ENCODE measurements at places on chromosomes 12 and 14. TPM values are rescaled to one million over a fixed set of nuclear protein-coding genes. Genes with fewer than 3 reads are reported as not detected.
A peak's percentile ranks its signal among the peaks of the same experiment; 100 is the strongest.

The PLEKHA5 gene
- 3.2 TPM for total RNA-seq

The CDCA3 gene
- total RNA-seq: 83.8 TPM

The KLRG1 gene
- total RNA-seq: 10.1 TPM

The OR6C2 gene
- total RNA-seq: not detected

The TMEM52B gene
- total RNA-seq: not detected

The TEAD4 gene
- total RNA-seq: 4.5 TPM

The VEZT gene
- 51.7 TPM for total RNA-seq

GRCh38 chr12:130240831-130241590, 78.7 kb downstream of the FZD10 start:
- H3K27ac ChIP-seq: no peak overlapping the region
- no peak for DNase-seq
- H3K27me3 ChIP-seq: peaks cover 5% of the 10 kb centered on the region
- H3K36me3 ChIP-seq: no peaks in the 10 kb centered on the region
- H3K4me3 ChIP-seq: no peak overlapping the region

GRCh38 chr12:109758426-109759420, 45.1 kb downstream of the FAM222A start:
- DNase-seq: no peak
- no peak overlapping the region for H3K4me3 ChIP-seq
- no peaks in the 10 kb centered on the region for H3K4me1 ChIP-seq
- H3K27me3 ChIP-seq: peaks cover 3% of the 10 kb centered on the region
- H3K27ac ChIP-seq: no peak overlapping the region

- peaks cover 3% of the 10 kb centered on the region for H3K4me1 ChIP-seq
- no peak overlapping the region for H3K4me3 ChIP-seq
- no peaks in the 10 kb centered on the region for H3K36me3 ChIP-seq
- DNase-seq: no peak
- H3K27me3 ChIP-seq: peaks cover 5% of the 10 kb centered on the region
Observed at GRCh38 chr12:27226407-27226929, 17.6 kb upstream of the STK38L start.

DNA sequence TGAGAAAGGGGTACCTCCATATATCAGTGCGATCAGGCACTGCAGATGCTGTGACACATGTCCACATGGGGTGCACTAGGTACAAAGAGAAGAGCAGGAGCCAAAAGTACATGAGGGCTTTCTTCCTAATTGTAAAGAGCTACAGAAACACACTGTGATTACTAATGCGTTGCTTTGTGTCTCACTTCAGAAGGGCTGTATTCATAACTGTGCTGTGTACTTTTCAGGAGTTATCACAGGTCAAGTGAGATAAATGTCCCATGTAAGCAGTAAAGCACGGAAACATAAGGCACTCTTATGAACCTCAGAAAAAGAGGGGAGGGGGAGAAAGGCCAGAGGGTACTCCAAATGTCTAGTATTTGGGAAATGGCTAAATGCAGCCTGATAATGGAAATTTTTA, 10.6 kb downstream of the SPRING1 start:
- no peak overlapping the region for H3K4me3 ChIP-seq
- no peak for DNase-seq
- peaks cover 3% of the 10 kb centered on the region for H3K36me3 ChIP-seq
- no peak overlapping the region for H3K27ac ChIP-seq

GRCh38 chr14:50228313-50228712, 3.1 kb downstream of the SOS2 start:
- peaks cover 43% of the 10 kb centered on the region for H3K4me1 ChIP-seq
- peaks cover 10% of the 10 kb centered on the region for H3K36me3 ChIP-seq
- DNase-seq: no peak
- H3K27me3 ChIP-seq: no peaks in the 10 kb centered on the region

DNA sequence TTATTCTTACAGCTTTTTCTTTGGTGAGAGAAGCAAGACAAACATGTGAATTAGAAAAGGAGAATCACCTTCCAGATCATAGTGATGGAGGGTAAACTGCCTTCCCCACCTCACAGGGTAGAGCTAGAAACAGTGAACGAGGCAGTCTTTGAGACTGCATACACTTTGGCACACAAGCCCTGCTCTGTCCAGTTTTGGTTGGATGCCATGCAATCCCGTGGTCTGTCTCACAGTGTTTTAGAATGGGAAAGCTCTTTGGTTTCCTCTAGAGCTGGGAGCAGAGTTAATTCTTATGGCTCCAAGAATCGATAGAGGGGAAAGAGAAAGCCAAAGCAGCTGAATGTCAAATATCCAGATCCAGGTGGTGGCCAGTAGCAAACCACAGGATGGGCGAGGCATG, 21.9 kb downstream of the TDP1 start:
- peaks cover 4% of the 10 kb centered on the region for H3K4me1 ChIP-seq
- no peak for DNase-seq
- H3K36me3 ChIP-seq: peaks cover 46% of the 10 kb centered on the region
- no peak overlapping the region for H3K27ac ChIP-seq

GRCh38 chr14:96627811-96628775, 125.9 kb downstream of the PAPOLA start:
- no peak for DNase-seq
- no peak overlapping the region for H3K4me3 ChIP-seq
- H3K27me3 ChIP-seq: peaks cover 3% of the 10 kb centered on the region
- H3K27ac ChIP-seq: no peak overlapping the region

DNA sequence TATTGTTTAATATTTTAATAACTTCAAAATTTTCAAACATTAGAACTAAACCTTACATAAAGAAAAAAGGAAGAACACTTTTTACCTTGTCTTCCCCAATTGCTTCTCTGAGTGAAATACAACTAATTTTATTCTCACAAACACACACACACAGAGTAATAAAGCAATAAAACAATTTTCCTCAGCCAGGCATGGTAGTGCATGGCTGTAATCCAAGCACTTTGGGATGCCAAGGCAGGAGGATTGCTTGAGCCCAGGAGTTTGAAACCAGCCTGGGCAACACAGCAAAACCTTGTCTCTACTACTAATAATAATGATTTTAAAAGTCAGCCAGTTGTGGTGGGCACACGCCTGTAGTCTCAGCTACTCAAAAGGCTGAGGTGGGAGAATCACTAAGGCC, 13.1 kb downstream of the PPP1R12A start:
- peaks cover 48% of the 10 kb centered on the region for H3K4me1 ChIP-seq
- H3K27ac ChIP-seq: no peak overlapping the region
- peaks cover 3% of the 10 kb centered on the region for H3K36me3 ChIP-seq
- no peak overlapping the region for H3K4me3 ChIP-seq
- no peak for DNase-seq

- DNase-seq: no peak
- no peaks in the 10 kb centered on the region for H3K4me1 ChIP-seq
- no peak overlapping the region for H3K27ac ChIP-seq
- peaks cover 9% of the 10 kb centered on the region for H3K27me3 ChIP-seq
- no peaks in the 10 kb centered on the region for H3K36me3 ChIP-seq
Observed at GRCh38 chr12:65814038-65814437, 10.2 kb upstream of the HMGA2 start.

DNA sequence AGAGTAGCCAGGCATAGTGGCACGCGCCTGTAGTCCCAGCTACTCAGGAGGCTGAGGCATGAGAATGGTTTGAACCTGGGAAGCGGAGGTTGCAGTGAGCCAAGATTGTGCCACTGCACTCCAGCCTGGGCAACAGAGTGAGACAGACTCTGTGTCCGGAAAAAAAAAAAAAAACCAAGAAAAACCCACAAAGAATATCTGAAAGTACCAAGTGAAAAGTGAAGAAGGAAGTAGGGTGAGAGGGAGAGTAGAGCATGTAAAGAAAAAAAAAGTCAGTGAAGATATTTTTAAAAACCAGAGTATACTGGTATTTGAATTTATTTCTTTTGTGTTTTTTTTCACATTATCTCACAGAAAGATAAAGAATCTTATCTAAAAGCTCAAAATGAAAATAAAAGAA, 43.3 kb upstream of the ISM2 start:
- peaks cover 10% of the 10 kb centered on the region for H3K4me1 ChIP-seq
- H3K36me3 ChIP-seq: peaks cover 4% of the 10 kb centered on the region
- no peaks in the 10 kb centered on the region for H3K27me3 ChIP-seq
- H3K27ac ChIP-seq: no peak overlapping the region
- no peak overlapping the region for H3K4me3 ChIP-seq

DNA sequence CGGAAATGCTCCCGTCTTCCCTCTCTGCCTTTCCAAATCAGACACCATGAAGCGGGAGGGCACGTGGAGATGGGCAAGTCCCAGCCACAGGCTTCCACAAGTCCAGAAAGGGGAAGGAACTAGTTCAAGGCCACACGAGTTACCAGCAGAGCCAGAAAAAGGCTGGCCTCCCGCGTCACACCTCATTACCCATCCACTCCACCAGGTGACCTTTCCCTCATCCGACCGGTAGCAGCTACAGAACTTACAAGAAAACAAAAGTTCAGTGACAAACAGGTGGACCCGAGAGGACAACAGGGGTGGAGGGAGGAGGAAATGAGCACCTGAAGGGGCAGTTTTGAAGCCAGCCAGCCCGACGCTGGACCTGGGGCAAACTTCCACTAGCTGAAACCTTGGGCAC, 46.9 kb downstream of the CHGA start:
- H3K27ac ChIP-seq: no peak overlapping the region
- peaks cover 13% of the 10 kb centered on the region for H3K4me1 ChIP-seq
- no peak for DNase-seq
- H3K4me3 ChIP-seq: no peak overlapping the region
- H3K27me3 ChIP-seq: no peaks in the 10 kb centered on the region

GRCh38 chr14:54669721-54670561, 103.0 kb downstream of the SAMD4A start:
- DNase-seq: peak; percentile 61

GRCh38 chr12:124720681-124721500, 142.8 kb downstream of the SCARB1 start:
- no peaks in the 10 kb centered on the region for H3K27me3 ChIP-seq
- no peaks in the 10 kb centered on the region for H3K4me1 ChIP-seq
- no peak for DNase-seq
- no peak overlapping the region for H3K4me3 ChIP-seq

DNA sequence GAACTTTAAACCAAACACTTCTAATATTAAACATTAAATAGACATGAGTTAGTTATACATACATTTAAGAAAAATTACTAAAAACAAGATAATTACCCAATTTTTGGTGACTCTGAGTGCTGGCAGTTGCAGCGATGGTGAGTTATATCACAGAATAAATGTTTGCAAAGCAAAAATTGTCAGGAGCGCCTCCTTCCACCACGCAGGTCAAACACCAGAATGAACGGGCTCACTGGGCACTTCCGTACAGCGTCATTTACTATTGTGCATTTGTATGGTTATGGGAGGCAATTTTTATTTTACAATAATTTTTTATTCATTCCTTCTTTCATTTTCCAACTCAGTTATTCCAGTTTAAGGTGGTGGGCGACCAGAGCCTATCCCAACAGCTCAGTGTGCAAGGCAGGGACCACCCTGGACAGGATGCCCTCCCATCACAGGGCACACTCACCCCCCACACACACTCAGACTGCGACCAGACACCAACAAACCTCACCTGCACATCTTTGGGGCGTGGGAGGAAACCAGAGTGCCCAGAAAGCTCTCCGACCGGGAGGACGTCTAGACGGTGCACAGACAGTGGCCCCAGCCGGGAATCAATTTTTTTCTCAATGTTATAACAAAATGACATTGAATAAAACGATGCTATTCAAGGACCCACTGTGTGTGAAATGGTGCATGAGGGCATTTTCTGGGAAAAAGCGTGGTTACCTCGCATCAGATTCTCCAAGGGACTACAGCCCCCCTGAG, 67.2 kb downstream of the TESC start:
- no peaks in the 10 kb centered on the region for H3K27me3 ChIP-seq
- no peaks in the 10 kb centered on the region for H3K36me3 ChIP-seq
- H3K27ac ChIP-seq: no peak overlapping the region
- H3K4me1 ChIP-seq: no peaks in the 10 kb centered on the region
- H3K4me3 ChIP-seq: no peak overlapping the region

DNA sequence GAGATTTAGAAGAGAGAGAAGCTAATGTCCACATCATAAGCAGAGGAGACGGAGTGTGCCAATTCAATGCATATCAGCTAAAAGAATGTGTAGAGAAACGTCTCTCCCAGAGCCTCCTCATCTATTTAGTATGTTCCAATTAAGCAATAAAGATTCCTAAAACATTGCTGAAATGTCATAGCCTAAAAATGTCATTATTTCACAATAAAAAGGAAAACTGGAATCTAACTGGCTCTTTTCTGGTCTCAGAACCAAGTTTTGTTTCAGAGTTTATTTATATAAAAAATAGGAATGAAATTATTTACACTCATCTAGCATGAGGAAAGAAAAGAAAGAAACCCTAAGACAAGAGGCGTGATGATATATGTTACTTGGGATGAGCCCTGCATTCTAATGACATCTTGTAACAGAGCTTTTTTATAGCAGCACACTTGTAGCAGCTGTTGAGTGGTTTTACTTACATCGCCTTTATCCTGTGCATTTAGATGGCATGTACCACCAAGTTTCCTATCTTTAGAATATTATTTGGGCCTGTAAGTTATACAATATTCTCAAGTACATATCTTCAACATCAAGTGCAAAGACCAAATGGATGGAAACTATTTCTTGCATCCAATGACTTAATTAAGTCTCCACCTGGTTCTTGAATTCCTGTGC, 266.3 kb upstream of the PRKD1 start:
- H3K27ac ChIP-seq: no peak overlapping the region

- peak within 1 kb of the TSS; percentile 58 for H3K4me3 ChIP-seq
- H3K27ac ChIP-seq: no peak within 1 kb of the TSS
- peaks cover 6% of the 10 kb centered on the region for H3K4me1 ChIP-seq
- no peak for DNase-seq
Observed at GRCh38 chr14:69259527-69260189, at the start of gene GALNT16. Gene GALNT16 (plus strand): TSS chr14:69260158. CDS start chr14:69260291, 133 bp downstream.

Measured in activated CD8-positive, alpha-beta T cell treated with anti-CD3 and anti-CD28 coated beads for 36 hours (primary cell).